Karpas-422 (cell line): ENCODE measurements at places on chromosomes 13 and 19.

GRCh38 chr13:24865163-24865953, 101.4 kb downstream of the RNF17 start:
- DNase-seq: no peak

- DNase-seq: no peak
Measured at GRCh38 chr19:16951529-16951928, 62.7 kb downstream of the F2RL3 start.

DNA sequence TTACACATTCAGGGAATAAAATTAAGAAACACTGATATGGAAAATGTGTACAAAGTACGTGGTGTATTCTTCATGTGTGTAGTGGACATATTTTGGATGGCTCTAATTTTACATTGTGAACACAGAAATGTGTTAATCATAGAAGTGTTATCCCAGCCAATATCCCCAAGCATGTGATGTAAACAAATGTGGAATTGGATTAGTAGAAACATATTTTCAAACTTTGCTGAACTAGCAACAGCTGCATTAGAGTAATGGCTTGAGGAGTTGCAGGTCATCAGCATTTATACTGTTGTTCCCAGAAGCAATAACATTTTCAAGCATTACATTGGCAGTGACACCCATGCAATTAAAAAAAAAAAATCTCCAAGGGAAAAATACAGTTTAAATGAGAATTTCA, 600.6 kb downstream of the SLITRK1 start:
- no peak for DNase-seq

DNA sequence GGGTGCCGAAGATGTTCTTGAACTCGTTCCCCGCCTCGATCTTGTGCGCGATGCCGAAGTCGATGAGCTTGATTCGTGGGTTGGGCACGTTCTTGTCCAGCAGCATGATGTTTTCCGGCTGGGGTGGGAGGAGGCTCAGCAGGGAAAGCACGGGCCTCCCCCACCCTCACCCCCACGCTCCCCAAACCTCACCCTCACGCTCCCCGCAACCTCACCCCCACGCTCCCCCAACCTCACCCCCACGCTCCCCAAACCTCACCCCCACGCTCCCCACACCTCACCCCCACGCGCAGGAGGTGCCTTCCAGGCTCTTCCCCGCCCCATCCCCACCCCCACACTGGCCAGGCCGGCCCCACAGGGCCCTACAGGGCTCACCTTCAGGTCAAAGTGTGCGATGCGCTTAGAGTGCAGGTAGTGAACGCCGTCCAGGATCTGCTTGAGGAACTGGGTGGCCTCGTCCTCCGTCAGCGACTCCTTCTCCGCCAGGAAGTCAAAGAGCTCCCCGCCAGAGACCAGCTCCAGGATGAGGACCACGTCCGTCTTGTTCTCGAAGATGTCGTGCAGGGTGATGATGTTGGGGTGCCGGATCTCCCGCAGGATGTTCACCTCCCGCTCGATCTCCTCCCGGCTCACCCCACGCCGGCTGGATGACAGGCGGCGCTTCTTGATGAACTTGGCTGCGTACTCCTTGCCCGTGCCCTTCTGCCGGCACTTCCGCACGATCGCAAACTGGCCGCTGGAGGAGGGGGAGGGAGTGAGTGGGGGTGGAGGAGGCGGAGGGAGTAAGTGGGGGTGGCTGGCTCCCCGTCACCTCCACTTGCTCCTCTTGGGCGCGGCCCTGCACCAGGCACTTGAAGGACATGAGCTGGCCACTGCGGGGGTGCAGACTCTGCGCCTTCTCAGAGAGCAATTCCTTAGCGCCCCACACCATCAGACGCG, 6.4 kb downstream of the DAPK3 start:
- DNase-seq: no peak

GRCh38 chr13:111879719-111880118, 187.2 kb upstream of the SOX1 start:
- DNase-seq: no peak

DNA sequence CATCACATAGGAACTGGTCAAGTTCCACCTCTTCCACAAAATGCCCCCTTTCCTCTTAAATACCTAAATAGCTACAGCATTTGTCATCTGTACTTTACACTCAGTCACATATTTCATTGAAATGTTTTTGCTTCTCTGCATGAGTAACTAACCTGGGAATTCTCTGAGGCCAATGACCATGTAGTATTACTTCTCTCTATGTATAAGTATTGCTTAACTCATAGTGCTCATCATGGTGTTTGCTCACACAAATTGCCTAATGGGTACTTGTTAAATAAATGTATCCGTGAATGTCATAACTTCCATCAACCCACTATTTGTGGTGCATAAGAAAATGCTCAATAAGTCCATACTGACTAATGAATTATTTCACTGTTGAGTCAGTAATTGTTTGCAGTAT, 115.5 kb downstream of the FGF14 start:
- DNase-seq: no peak

GRCh38 chr13:53167561-53167960, 138.9 kb downstream of the OLFM4 start:
- DNase-seq: no peak

DNA sequence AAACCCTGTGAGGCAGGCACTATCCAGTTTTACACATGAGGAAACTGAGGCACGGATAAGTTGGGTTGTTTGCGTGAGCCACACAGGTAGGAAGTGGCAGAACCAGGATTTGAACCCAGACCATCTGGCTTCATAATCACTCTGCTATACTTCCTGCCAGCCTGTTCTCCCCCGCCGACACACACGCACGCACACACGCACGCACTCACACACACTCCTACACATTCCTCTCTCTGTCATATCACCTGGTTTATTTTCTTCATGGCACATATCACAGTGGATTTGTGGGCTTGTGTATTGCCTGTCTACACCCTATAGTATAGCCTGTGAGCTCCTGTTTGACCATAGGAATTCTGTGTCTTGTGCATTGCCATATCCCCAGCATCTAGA, 140.0 kb downstream of the SIPA1L3 start:
- peak; percentile 62 for DNase-seq

GRCh38 chr13:76837801-76838200, 48.4 kb downstream of the KCTD12 start:
- DNase-seq: no peak

DNA sequence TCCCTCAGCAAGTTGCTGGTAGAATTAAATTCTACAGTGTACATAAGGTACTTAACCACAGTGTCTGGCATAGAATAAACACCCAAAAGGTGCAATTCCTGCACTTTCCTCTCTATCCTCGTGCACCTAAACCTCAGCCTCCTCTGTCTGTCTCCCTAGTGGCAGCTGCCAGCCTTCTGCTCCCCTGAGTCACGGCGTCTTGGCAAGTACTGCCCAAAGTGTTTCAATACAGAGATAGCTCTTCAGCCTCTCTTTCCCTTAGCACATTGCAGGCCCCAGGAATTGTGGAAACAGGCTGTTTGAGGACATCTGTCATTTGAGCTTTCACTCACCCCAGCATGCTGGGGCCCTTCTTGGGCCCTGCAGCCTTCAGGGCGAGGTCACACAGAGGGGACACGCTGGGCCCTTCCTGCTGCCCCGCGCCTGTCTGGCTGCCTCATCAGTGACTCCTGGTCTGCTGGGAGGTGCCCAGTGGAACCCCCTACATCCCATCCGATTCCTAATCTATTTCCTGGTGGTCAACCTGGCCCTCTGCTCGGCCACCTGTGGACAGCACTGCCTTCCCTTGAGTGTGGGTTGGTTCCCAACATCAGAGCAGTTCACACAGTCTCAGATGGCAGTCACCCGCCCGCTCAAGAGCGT, 19.3 kb downstream of the COL4A2 start:
- DNase-seq: no peak

GRCh38 chr13:27189192-27189591, 17.6 kb upstream of the USP12 start:
- no peak for DNase-seq

DNA sequence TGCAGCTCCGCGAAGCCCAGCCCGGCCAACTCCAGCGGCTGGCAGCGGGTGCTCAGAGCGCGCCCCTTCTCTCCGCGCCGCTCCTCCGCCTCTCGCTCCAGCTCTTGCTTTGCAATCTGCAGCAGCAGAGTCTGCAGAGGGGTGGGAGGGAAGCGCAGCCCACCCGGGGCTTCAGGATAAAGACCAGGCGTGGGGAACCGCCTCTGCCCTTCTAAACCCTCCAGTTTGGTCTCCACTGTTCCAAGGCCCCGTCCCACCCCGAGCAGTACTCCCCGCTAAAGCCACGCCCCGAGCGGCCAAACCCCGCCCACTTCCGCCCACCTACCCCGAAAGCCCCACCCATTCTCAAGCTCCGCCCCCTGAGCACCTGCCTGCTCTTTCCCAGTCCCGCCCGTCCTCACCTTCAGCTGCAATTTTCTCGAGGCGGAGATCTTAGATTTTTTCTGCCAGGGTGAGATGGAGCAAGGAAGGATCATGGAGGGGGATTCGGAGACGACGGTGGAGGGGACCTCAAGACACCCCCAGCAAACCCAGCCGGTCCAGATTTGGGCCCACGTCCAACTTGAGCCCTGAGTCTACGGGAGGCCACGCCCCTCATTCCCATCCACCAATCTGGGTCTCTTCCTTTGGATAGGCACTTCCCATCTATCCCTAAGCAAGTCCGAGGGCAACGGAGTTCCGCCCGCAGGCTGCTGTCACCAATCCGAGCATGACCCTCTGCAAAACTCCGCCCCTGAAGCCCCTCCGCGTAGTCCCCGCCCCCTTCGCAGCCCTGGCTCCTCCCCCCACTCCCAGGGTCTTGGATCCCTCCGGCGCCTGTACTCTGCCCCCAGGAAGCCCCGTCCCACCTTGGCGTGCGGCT, 1.1 kb downstream of the TNNI3 start:
- peak; percentile 76 for DNase-seq

- peak; percentile 46 for DNase-seq
Measured at GRCh38 chr13:46405457-46405856, 18.4 kb upstream of the RUBCNL start.
